Eye (tissue), 1 donor: ENCODE measurements at places on chromosomes 6 and 20.

GRCh38 chr6:52160472-52161104 is 25.6 kb upstream of the IL17A start:
- no peak for DNase-seq

GRCh38 chr20:40687384-40688128 is 1.5 kb downstream of the MAFB start:
- peak; percentile 81 for DNase-seq

DNA sequence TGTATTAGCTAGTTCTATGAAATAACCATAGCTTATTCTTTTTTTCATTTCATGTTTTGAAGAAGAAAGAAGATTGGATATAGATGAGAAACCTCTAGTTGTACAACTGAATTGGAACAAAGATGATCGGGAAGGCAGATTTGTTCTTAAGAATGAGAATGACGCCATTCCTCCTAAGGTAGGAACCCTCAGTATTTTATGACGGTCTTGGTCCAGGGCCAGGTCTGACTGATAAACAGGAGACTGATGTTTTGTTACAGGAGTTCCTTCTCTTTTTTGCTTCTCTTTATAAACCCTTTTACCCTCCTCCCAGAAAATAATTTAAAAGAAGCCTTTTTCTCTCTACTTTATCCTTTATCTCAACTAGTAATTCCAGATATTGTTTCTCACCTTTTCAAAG is 43.6 kb downstream of the AFDN start:
- DNase-seq = no peak

- no peak for DNase-seq
Measured at GRCh38 chr6:154382740-154383139, 26.1 kb upstream of the IPCEF1 start.

DNA sequence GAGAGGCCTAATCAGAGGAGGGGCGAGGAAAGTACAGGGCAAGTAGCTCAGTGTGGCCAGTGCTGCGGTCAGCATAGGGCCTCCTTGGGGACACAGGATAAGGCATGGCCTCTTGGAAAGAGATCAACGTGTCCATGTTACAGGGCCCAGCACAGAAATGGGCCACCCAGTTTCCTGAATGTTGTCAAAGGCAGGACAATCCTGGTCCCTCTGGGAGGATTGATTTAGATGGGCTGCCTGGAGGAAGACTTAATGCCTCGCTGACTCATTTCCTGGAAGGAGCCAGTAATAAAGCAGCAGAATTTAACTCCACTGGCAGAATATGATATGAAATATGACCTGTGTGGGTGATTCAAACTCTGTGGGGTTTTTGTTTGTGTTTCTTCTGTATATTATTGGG is 16.6 kb downstream of the DDO start:
- DNase-seq = no peak

DNA sequence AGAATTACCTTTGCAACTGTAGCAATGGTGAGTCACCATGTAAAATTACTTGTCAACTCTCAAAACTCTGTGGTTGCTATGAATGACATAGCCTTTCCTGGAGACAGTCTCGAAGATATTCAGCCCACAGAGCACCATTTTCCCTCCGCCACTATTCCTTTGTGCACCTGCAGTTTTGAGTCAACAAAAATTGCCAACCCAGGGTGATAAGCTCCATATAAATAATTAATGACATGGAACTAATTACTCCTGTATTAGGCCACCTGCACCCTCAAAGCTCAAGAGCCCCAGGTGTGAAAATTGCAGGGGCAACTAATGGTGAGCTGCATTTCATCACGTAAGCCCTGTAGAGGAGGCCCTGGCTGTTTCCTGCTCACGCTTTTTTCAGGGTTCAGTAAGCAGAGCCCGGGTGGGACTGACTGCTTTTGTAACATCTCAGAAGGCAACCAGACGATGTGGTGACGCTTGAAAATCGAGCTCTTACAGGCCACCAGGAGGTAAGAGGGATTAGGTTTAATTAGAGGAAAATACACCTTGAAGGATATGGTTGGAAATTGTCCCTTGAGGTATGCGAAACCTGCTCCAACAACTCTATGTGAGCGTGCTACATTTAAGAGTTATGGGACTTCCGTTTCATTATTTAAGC is 70.8 kb downstream of the BMP2 start:
- DNase-seq = peak; percentile 47

DNA sequence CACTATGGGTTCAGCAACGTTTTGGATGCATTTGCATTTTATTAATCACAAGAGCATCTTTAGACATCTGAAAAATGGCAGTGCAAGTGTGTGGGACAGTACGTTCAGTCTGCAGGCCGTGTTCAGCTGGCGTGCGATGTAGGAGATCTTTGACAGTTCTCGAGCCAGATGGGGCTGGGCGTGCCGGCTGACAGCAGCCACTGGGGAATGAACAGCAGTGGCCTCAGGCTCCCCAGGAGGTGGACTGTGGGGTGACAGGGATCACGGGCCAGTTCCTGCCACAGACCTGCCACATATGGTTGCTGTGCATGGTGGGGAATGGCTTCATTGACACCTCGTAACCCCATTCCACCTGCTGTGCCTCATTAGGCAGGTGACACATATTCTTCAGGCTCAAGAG is 16.4 kb upstream of the MLN start:
- DNase-seq = peak; percentile 64

DNA sequence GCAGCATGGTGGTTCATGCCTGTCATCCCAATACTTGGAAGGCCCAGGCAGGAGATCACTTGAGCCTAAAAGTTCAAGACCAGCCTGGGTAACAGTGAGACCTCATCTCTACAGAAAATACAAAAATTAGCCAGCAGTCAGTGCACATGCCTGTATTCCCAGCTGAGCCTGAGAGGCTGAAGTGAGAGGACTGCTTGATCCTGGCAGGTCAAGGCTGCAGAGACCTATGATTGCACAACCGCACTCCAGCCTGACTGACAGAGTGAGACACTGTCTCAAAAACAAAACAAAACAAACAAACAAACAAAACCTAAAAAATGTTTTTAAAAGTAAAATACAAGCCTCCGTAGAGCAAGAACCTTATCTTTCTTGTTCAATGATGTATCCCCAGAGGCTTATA is 6.0 kb downstream of the CEP85L start:
- no peak for DNase-seq

DNA sequence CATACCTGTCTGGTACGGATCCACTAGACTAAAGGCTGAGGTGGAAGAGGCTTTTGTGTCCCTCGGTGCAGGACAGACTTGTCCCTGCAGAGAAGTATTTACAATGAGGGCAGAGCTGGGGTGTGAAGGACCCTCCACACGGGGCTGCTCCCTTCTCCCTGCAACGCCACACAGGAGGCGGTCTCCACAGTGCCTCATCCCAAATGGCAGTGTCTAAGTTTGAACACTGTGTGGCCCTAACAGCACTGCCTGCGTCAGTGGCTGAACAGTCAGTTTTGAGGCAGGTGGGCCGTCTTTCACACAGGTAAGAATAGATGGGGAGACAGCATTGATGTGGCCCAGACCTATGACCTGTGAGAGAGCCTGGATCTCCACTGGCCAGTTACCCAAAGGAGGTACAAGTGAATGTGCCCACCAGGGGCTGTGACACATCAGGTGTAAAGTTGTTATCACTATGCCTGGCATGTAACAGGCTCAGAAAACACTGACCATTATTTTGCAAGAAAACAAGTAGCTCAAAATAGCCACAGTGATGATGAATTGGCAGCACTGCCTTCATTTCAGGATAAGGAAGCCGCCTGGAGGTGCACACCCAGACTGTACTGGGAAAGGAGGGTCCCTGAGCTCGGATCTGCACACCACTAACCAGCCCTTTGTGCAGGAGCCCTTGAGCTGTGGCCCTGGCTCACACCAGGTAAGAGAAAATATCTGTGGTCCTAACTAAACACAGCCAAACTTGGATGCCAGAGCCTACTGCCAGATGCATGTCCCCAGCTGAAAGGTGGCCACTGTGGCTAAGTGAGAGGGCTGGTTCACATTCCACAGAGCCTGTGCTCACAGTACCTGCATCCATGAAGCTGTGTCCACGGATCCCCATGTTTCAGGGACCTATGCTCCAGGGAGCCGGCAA is 246.7 kb downstream of the DLL1 start:
- DNase-seq = no peak

GRCh38 chr6:124028117-124028516 is 224.5 kb downstream of the NKAIN2 start:
- no peak for DNase-seq

GRCh38 chr6:75244063-75244584 is 523 bp upstream of the COX7A2 start:
- DNase-seq = no peak

DNA sequence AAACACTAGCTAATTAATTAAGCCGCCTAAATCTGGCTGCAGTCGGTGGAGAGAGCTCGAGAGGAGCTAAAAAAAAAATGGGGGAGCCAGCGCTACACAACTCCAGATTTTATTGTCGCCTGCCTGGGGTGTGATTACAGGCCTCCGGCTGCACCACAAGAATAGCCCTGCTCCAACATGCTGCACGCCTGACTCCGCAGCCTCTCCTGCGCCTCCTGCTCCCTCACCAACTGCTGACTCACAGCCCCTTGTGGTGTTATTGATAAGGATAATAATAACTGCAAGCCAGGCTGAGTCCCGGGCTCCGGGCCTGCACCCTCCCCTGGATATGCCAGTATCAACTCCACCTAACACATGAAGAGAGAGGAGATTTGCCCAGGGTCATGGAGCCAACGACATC is 16.8 kb downstream of the SIRPA start:
- no peak for DNase-seq

DNA sequence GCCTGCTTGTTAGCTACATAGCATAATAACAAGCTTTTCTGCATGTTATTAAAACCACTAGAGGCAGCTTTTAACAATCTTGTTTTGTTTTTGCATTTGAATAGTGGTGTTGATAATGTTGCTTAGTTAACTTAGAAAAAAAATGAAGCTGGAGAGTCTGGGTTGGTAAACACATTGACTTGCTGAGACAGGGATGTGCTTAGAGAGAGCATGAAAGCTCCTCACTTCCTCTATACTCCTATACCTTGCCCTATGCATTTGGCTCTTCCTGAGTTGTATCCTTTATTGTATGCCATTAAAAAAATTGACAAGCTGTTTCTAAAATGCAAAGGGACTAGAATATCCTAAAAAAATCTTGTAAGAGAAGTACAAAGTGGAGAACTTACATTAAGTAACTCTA is 13.6 kb downstream of the FAM83B start:
- DNase-seq = no peak

- DNase-seq = no peak
Measured at GRCh38 chr20:308427-309038, 11.2 kb downstream of the ZCCHC3 start.

GRCh38 chr20:62183426-62184142 is 756 bp downstream of the MTG2 start:
- no peak for DNase-seq

DNA sequence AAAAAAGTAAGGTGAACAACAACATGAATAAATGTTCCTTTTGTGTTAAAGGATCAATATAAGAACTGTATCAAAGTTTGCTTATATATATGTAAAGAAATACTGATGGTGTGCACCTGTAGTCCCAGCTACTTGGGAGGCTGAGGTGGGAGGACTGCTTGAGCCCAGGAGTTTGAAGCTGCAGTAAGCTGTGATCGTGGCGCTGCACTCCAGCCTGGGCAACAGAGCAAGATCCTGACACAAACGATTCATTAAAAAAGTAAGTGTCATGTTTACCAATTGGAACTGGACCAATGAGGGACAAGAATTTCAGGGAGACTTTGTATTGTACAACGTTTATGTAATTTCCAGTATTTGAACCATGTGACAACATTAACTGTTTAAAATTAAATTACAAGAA is 5.0 kb upstream of the PHF20 start:
- no peak for DNase-seq

DNA sequence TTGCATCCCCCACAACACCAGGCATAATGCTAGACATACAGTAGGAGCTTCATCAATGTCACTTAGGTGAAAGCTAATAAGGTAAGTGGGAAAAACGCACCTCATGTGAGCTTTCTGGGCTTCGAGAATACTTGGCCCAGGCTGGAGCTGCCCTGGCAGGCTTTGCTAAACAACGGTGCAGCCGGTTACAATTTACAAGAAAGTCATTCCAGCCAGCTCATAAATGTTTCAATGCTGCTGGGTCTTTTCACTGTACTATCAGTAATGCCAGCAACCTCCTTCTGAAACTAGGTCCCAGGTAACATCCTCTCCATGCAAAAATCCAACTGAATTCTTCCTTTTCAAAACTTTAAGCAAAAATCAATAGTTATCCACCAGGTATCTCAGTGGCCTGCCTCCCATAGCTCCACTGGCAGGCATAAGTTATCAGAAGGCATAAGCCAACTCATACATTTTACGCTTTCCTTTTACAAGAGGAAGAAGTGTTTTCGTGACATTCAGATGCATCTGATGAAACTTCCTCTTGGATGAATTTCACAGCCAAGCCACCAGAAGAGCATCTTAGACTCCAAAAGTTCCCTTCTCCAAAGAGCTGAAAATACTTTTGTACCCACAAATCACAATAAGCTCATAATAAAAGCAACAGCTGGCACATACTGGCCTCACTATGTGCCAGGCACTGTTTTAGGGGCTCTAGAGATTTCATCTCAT is 56.3 kb downstream of the RTN4IP1 start:
- DNase-seq = no peak

- DNase-seq = no peak
Measured at GRCh38 chr20:8909596-8909995, 159.3 kb upstream of the PLCB4 start.

DNA sequence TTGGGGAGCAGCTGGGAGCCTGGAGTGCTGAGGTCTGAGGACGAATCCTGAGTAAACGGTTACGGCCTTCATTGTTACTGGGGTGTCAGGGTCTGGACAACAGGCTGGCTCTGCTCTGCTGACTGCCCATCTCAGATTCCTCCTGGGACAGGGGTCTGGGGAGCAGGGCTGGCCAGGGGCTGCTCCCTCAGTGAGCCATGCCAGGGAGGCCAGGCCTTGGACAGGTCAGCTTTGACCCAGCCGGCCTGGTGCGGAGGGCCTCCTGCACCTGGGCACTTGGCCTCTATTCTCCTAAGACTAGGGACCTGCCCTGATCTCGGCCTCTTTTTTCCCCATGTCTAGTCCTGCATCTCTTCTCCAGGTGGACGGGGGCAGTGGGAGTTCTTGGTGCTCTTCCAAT is 44.9 kb downstream of the MYT1 start:
- DNase-seq = no peak

- DNase-seq = no peak
Measured at GRCh38 chr20:37494796-37495195, 26.3 kb upstream of the NNAT start.

DNA sequence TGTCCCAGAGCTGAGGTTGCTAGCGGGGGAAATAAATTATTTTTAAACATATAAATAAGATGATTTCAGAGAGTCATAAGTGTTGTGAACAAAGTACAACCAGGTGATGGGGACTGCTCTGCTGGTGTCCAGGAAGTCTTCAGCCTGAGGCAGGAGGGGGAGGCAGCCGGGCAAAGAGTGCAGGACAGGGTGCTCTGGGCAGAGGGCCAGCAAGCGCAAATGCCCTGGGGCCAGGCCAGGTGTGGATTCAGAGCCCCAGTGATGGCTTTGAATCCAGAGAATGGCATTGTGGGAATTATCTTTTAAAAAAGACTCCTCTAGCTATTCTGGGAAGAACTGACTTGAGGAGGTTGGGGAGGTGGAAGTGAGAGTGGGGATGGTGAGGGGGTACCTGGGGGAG is 1.6 kb downstream of the CLPSL1 start:
- no peak for DNase-seq

- no peak for DNase-seq
Measured at GRCh38 chr6:328136-328670, 35.9 kb downstream of the DUSP22 start.
